A549 treated with DMSO at 1 μM for 4 hours (cell line): ENCODE measurements at places on chromosomes 6 and 20. TPM values are rescaled to one million over a fixed set of nuclear protein-coding genes. Genes with fewer than 3 reads are reported as not detected.

Gene BPI
- not detected in 5 replicates for total RNA-seq

Gene ARMH2
- not detected in 5 replicates for total RNA-seq

Gene SLC35D3
- total RNA-seq: 0.03 to 0.10 TPM (median 0.05 TPM) in 5 replicates

Gene TRIM15
- 0.04 TPM in 1 of 5 replicates, not detected in the others for total RNA-seq

Gene ATP6V1G2
- 0.40 to 0.77 TPM (median 0.64 TPM) in 5 replicates for total RNA-seq

Gene TFAP2A
- 15.9 to 20.0 TPM (median 18.4 TPM) in 5 replicates for total RNA-seq

Gene IL17A
- total RNA-seq: not detected in 5 replicates

Gene POM121L2
- total RNA-seq: 0.02 to 0.05 TPM in 2 of 5 replicates, not detected in the others

Gene SLC22A7
- not detected in 5 replicates for total RNA-seq

Gene TGM3
- 0.07 to 0.11 TPM (median 0.08 TPM) in 3 of 5 replicates, not detected in the others for total RNA-seq

Gene NKX2-2
- not detected in 5 replicates for total RNA-seq

Gene PXMP4
- 3.8 to 8.1 TPM (median 5.9 TPM) in 5 replicates for total RNA-seq

Gene SEC63
- 19.8 to 28.4 TPM (median 23.9 TPM) in 5 replicates for total RNA-seq

Gene PHACTR3
- total RNA-seq: 0.09 TPM in 1 of 5 replicates, not detected in the others

Gene WFDC10B
- total RNA-seq: not detected in 5 replicates

Gene MYLK4
- 0.12 to 0.19 TPM (median 0.14 TPM) in 5 replicates for total RNA-seq

Gene FAM209A
- total RNA-seq: 0.24 to 0.37 TPM (median 0.28 TPM) in 5 replicates

Gene MAN1A1
- 0.03 to 0.08 TPM (median 0.05 TPM) in 4 of 5 replicates, not detected in the other for total RNA-seq

Gene LRRC73
- 0.74 to 1.3 TPM (median 1.1 TPM) in 5 replicates for total RNA-seq
